ENCODE measurements at places on chromosomes 6 and 20.
A peak's percentile ranks its signal among the peaks of the same experiment; 100 is the strongest.

GRCh38 chr20:4084096-4084495 lies 68.7 kb upstream of the RNF24 start:
- peak; percentile 18 for DNase-seq
- H3K27me3 ChIP-seq = no peaks in the 10 kb centered on the region
- H3K27ac ChIP-seq = no peak overlapping the region
- H3K4me3 ChIP-seq = no peak overlapping the region
- no peaks in the 10 kb centered on the region for H3K36me3 ChIP-seq

- no peak overlapping the region for H3K4me3 ChIP-seq
- H3K27ac ChIP-seq = no peak overlapping the region
- H3K27me3 ChIP-seq = no peaks in the 10 kb centered on the region
- DNase-seq = peak; percentile 52
Observed at GRCh38 chr20:49543858-49544437, 24.0 kb downstream of the PTGIS start.

GRCh38 chr20:51802170-51802751 lies at the start of gene SALL4:
Gene SALL4, minus strand, starts transcription at chr20:51802521. Its CDS starts 113 bp downstream, at chr20:51802408.
- H3K36me3 ChIP-seq = no peaks in the 10 kb centered on the region
- DNase-seq = no peak
- peaks cover 26% of the 10 kb centered on the region for H3K4me1 ChIP-seq
- H3K4me3 ChIP-seq = peak within 1 kb of the TSS; percentile 20

DNA sequence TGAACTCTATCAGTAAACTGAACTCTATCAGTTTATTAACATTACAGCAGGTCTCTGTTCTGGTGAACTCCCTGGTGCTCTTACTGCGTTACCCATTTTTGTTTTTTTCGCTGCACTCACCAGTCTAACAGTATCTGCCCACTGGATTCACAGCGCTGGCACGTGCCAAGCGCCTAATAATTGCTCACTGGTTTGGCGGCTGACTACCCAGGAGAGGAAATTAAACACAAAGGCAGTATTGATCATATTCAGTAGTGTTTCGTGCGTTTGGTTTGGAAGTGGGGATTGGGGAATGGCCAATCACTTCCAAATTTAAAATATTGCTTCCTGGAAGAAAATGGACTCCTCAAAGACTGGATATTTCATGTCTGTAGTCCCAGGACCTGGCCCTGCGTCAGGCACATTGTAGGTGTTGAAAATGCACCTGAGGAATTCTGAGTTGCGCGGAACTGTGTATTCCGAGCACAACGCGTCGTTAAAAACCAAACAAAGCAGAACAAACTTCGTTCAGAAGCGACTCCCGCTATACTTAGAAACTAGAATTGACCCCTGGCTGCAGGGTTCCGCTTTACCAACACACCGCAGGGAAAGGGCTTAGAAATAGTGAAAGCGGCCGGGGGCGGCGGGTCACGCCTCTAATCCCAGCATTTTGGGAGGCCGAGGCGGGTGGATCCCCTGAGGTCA lies 1.1 kb upstream of the RPS12 start:
- H3K27me3 ChIP-seq = no peaks in the 10 kb centered on the region
- H3K36me3 ChIP-seq = peaks cover 27% of the 10 kb centered on the region
- peaks cover 36% of the 10 kb centered on the region for H3K4me1 ChIP-seq

- no peaks in the 10 kb centered on the region for H3K36me3 ChIP-seq
- H3K4me3 ChIP-seq = no peak overlapping the region
- H3K27ac ChIP-seq = no peak overlapping the region
- no peaks in the 10 kb centered on the region for H3K27me3 ChIP-seq
- no peaks in the 10 kb centered on the region for H3K4me1 ChIP-seq
Observed at GRCh38 chr6:127539272-127539671, 20.1 kb upstream of the MTCL3 start.

DNA sequence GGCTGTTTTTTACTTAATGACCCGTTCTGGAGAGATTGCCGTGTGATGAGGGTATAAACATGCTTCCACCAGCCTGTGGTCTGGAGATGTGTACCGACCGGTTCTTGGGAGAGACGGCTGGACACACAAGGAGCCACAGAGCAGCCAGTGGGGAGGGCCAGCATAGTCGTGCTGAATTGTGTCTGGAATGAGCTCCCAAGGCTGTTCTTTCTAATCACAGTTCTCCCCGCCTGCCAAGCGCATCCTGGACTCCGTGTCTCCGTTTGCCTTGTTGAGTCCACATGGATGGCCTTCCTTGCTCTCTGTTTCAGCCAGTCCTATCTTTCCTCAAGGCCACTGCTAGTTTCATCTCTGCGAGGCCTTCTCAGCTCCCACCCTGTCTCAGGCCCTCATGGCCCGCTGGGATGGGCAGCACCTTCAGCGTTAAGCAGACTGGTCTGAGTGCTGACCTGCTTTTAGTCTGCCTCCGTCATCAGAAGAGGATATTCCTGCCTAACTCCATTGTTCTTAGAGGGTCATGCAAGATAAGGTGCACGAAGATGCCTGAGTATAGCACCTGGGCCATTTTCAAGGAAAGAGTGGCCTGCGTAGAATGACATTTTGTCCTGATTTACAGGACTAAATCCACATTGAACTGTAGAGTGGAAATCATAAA lies 20.6 kb downstream of the MANBAL start:
- H3K27ac ChIP-seq = no peak overlapping the region
- DNase-seq = no peak
- no peak overlapping the region for H3K4me3 ChIP-seq
- peaks cover 15% of the 10 kb centered on the region for H3K36me3 ChIP-seq
- H3K4me1 ChIP-seq = no peaks in the 10 kb centered on the region
